ENCODE measurements at places on chromosomes 5 and 9.

DNA sequence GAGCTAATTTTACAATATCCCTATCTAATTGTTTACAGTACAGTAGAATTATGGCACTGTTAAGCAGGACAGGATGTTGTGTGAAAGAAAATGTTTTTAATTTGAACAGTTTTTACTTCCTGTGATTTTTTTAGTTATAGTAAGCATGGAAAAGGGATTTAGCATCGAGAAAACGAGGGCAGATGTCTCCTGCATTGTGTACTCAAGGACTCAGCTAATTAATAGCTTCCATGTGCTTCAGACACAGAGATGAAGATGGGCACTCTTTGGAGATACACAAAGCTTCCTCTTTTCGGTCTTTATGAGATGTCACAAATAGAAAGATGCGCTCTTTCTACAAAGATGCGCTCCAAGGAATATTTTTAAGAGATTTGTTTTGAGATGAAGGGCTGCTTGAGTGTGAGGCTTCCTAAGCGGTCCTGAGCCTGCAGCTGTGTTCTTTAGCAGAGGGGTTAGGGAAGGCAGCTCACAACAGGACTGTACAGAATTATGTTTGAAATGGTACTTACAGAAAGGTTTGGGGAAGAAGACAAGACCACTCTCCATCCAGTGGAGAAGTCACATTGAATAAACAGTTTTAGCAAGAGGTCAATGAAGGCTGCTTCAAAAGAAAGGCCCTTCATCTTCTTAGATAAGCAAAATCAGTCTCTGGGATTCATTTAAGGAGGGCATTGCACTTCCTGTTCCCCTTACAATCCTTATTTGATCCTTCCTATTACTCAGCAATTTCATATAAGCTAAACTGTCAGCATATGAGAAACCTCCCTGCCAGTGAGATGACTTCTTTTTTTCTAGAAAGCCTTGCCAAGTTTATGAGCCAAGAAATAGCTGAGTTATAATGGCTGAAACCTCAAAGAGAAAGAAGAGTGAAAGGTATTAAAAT is 311.5 kb downstream of the EFNA5 start:
- no peak for DNase-seq

GRCh38 chr9:124423591-124423990 is 8.3 kb upstream of the PSMB7 start:
- DNase-seq: no peak

GRCh38 chr5:109703829-109704228 is 14.1 kb downstream of the MAN2A1 start:
- DNase-seq: no peak

GRCh38 chr9:115341426-115341825 is 223.5 kb upstream of the TNC start:
- DNase-seq: no peak

DNA sequence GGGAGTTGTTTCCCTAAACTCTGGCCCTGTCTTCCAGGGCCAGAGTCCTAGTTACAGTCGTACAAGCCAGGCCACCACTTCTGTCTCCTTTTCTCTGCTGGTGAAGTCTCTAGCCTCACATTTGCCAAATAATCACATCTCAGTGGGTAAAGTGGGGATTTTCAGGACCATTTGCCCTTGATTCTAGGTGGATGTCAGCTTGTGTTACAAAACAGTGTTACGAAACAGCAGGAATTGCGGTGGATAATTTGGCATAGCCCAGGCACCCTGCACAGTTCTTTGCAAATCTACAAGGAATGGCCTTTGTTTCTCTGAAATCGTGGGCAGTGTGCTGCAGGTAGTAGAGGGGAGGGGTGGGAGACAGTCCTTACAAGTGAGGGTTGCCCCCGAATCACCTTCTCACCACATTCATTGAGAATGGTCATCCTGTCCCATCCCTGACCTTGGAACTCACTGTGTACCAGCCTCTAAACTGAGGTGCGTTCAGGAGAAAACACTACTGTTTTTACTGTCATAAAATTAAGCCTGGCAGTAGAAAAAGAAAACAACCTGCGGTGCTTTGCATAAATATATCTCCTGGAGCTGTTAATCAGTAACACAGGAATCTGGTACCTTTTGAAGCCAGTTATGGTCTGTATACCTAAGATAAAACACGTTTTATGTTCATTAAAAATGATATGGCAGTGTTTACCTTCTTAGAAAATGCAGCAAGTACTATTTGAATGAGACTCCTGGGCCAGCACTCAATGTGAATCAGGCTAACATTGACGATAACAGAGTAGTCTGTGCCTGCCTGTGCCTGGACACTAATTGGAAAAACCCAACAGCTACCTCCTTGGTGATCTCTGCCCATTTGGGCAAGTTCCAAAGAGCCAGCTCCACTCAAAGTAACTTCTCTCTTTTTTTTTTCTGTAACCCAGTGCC is 44.3 kb downstream of the CYSTM1 start:
- DNase-seq: no peak

GRCh38 chr5:172284611-172284980 is 1.0 kb upstream of the UBTD2 start:
- DNase-seq: no peak

DNA sequence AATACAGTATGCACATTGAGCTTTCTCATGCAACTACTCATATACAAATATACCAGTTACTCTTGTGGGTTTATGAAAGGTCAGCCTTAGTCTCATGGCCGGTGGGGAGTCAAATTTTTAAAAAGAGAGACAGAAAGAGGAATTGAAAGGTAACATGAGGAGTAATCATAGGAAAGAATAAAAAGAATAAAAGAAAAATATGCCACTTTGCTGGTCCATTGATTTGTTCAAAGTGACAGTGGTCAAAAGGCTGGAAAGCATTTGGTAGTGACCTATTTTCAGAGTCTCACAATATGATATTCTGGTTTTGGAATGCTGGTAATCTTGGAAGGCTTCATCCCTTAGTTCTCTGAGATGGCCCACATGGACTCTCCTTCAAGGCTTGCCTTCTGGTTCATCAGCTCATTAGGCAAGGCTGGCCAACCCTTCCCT is 67.0 kb downstream of the ZNF366 start:
- no peak for DNase-seq

GRCh38 chr5:6545036-6545693 is 87.7 kb downstream of the NSUN2 start:
- no peak for DNase-seq

DNA sequence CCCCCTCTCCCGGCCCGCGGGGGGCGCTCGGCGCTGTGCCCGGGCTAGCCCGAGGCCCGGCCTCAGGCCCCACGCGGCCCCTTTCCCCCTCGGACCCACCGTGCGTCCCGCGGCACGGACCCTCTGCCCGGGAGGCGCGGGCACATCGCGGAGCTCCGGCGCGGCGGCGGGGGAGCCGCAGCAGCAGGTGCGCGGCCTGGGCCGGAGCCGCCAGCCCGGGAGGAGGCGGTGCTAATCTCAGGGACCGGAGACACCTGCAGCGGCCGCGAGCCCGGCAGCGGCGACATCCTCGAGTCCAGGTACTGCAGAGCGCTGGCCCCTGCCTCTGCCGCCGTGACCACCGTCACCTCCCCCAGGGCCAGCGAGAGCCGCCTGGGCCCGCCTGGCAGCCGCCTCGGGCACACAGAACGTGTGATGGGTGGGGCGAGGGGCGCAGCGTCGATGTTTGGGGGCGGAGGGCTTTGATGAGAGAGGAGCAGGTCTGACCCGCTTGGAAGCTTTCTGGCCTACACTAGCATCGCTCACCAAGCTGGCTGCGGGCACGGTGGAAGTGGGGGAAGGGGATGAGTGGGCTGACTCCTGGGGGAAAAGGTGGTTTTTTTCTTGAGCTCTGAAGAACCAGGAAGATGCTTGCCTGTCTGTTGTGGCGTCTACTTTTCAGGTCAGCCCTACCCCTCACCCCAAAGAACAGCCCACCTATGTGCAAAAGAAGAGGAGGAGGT is 524 bp downstream of the CYFIP2 start:
- no peak for DNase-seq

DNA sequence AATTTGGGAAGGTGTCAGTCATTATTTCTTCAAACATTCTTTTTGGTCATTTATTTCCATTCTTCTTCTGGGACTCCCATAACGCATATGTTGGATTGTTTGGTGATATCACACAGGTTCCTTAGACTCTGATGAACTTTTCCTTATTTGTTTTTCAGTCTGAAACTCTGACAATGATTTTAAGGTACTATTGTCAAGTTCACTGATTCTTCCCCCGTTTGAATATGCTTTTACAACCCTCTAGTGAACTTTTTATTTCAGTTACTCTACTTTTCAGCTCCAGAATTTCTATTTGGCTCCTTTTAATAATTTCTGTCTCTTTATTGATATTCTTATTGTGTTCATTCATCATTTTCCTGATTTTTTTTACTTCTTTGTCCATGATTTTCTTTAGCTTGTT is 92.5 kb upstream of the RORB start:
- no peak for DNase-seq

GRCh38 chr9:14442956-14443355 is 129.0 kb upstream of the NFIB start:
- DNase-seq: no peak

- DNase-seq: peak; percentile 61
These were observed 59.9 kb upstream of the TLR4 start for GRCh38 chr9:117644133-117644931.

DNA sequence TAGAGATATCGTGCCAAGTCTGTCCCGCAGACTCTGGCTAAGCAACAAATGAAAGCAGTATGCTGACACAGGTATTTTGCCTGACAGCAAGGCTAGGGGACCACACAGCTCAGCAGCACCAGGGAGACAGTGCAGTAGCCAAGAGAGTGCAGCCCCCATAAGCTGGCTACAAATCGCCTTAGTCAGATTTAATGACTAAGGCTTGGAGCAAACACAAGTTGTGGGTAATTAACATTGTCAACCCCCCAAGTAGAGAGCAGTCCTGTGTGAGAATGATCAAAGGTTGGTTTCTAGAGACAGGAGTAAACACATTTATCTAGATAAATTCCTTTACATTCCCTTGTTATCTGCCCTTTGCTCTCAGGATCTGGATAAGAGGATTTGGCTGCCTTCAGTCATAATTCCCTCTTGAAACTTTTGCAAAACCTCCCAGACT is 1434.5 kb upstream of the CDH6 start:
- DNase-seq: no peak

DNA sequence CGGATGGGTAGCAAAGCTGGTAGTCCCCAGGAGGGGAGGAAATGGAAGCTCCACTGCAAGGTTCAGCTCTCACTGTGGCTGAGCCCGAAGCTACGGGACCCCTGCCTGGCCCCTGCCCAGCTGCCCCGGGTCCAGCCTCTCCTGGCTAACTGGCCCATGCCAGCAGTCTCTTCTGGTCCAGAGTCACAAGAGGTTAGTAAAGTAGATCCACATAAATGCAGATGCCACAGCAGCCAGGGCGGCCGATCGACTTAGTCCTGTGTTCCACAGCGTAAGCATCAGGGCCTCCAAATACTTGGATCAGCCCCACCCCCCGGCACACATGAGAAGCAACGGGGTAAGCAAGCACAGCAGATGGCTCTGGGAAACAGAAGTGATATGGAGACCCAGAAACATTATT is 42.1 kb downstream of the MRPL36 start:
- no peak for DNase-seq

GRCh38 chr5:109006129-109006528 is 258.4 kb downstream of the FER start:
- no peak for DNase-seq

Measured in activated CD4-positive, alpha-beta T cell treated with anti-CD3 and anti-CD28 coated beads, Interleukin-2, amount 50 U/mL, for 48 hours (primary cell).